Sigmoid colon (tissue), 7 donors: ENCODE measurements at places on chromosomes 3 and 15.

- H3K27ac ChIP-seq = no peak overlapping the region
- no peak for DNase-seq
- H3K4me3 ChIP-seq = no peak overlapping the region
- peaks cover 22% of the 10 kb centered on the region for H3K4me1 ChIP-seq
- peaks cover 22% of the 10 kb centered on the region for H3K36me3 ChIP-seq
Measured at GRCh38 chr15:99718421-99718820, 14.8 kb downstream of the LYSMD4 start.

GRCh38 chr15:66873856-66874255 lies 171.8 kb downstream of the SMAD6 start:
- H3K4me3 ChIP-seq = no peak overlapping the region
- no peaks in the 10 kb centered on the region for H3K36me3 ChIP-seq
- H3K27ac ChIP-seq = no peak overlapping the region
- peak; percentile 5 for DNase-seq
- peaks cover 4% of the 10 kb centered on the region for H3K4me1 ChIP-seq

DNA sequence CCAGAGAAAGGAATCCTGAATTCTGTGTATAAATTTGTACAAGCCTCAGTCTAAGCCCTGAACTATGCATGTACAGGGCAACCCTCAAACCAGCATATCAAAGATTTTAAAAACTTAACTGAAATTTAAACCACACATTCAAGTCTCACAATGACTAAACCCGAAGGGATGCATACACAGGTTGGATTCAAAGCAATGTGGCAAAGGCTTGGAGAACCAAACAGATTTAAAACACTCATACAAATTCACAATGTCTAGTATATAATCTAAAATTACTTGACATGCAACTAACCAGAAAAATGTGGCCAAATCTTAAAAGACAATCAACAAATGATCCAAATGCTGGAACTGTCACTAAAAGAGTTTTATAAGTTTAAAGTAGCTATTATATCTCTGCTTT lies 36.4 kb downstream of the CEP152 start:
- no peak overlapping the region for H3K27ac ChIP-seq
- H3K4me1 ChIP-seq = no peaks in the 10 kb centered on the region
- H3K36me3 ChIP-seq = no peaks in the 10 kb centered on the region
- no peak for DNase-seq
- no peak overlapping the region for H3K4me3 ChIP-seq

- H3K27me3 ChIP-seq = no peaks in the 10 kb centered on the region
- DNase-seq = no peak
- H3K4me3 ChIP-seq = no peak overlapping the region
- H3K36me3 ChIP-seq = no peaks in the 10 kb centered on the region
- H3K27ac ChIP-seq = no peak overlapping the region
Measured at GRCh38 chr3:23085261-23085660, 117.9 kb upstream of the UBE2E2 start.

GRCh38 chr3:64915778-64916177 lies 228.0 kb upstream of the ADAMTS9 start:
- H3K27ac ChIP-seq = peak overlapping the region; percentile 49
- no peaks in the 10 kb centered on the region for H3K27me3 ChIP-seq
- H3K36me3 ChIP-seq = no peaks in the 10 kb centered on the region
- no peaks in the 10 kb centered on the region for H3K4me1 ChIP-seq

DNA sequence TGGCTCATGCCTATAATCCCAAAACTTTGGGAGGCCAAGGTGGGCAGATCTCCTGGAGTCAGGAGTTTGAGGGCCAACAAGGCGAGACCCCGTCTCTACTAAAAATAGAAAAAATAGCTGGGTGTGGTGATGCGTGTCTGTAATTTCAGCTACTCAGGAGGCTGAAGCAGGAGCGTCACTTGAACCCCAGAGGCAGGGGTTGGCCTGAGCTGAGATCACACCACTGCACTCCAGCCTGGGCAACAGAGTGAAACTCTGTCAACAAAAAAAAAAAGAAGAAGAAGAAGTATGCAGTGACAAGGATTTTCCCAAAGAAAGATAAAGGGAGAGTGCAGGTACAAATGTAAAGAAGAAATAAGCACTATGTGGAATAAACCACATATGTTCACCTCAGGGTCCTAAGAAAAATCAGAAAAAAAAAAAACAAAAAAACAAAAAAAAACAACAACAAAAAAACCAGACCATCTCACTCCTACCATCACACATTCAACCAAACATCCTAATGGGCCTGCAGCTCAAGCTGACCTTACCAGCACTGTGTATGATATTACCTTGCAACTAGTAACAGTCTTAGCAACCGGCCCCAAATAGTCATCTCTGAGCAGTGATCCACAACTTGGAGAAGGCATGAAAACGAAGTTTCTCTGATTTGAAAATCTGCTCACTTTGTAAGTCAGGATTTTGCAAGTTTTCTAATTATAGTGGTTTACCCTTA lies 296.7 kb upstream of the PROK2 start:
- H3K36me3 ChIP-seq = no peaks in the 10 kb centered on the region
- no peak for DNase-seq
- no peak overlapping the region for H3K4me3 ChIP-seq
- H3K4me1 ChIP-seq = no peaks in the 10 kb centered on the region
- H3K27me3 ChIP-seq = no peaks in the 10 kb centered on the region

DNA sequence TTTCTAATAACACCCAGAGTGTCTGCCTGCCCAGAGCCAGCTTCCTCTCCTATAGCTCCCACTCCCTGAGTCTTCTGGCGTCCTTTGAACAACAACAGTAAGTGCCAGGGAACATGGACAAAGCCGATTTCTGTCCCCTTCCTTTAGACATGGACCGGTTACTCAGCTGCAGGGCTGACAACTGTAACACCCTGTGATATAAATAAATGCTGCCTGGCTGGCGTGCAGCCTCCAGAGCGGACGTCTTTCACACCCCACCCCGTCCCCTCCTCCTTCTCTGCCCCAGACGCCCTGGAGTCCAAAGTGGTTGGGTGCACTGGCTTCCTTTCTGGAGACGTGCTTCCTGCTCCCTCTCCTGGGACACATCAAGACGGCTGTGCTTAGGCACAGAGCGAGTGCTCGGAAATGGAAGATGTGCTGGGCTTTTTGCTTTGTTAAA lies 281.9 kb upstream of the LRRFIP2 start:
- H3K4me1 ChIP-seq = peaks cover 73% of the 10 kb centered on the region
- peak overlapping the region; percentile 75 for H3K27ac ChIP-seq
- no peaks in the 10 kb centered on the region for H3K27me3 ChIP-seq
- peak; percentile 93 for DNase-seq
- no peaks in the 10 kb centered on the region for H3K36me3 ChIP-seq

- DNase-seq = no peak
- no peaks in the 10 kb centered on the region for H3K27me3 ChIP-seq
- peaks cover 6% of the 10 kb centered on the region for H3K4me1 ChIP-seq
- H3K36me3 ChIP-seq = no peaks in the 10 kb centered on the region
- H3K4me3 ChIP-seq = no peak overlapping the region
- no peak overlapping the region for H3K27ac ChIP-seq
Measured at GRCh38 chr15:89756897-89757296, 5.8 kb upstream of the MESP1 start.

- H3K4me1 ChIP-seq = peaks cover 26% of the 10 kb centered on the region
- DNase-seq = no peak
- no peak overlapping the region for H3K27ac ChIP-seq
- H3K4me3 ChIP-seq = no peak overlapping the region
- no peaks in the 10 kb centered on the region for H3K36me3 ChIP-seq
- H3K27me3 ChIP-seq = no peaks in the 10 kb centered on the region
Measured at GRCh38 chr15:80496096-80496495, 91.9 kb downstream of the ARNT2 start.

DNA sequence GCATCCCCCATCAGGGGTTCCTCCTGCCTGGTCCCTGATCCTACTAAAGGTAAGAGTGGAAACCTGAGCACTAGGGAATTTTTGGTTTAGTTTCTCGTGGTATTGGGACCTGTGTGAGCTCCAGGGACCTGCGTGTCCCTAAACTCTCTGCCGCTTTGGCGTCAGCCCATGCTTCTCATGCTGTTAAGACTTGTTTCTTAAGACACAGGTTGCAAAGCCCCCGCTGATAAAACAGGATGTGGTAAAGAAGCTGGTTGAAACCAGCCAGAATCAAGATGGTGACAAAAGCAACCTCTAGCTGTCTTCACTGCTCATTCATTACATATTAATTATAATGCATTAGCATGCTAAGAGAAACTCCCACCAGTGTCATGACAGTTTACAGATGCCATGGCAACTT lies 64.6 kb downstream of the LYZL4 start:
- H3K27me3 ChIP-seq = no peaks in the 10 kb centered on the region
- DNase-seq = no peak
- no peaks in the 10 kb centered on the region for H3K4me1 ChIP-seq
- no peak overlapping the region for H3K27ac ChIP-seq
- no peaks in the 10 kb centered on the region for H3K36me3 ChIP-seq

- no peaks in the 10 kb centered on the region for H3K4me1 ChIP-seq
- H3K27ac ChIP-seq = no peak overlapping the region
- no peaks in the 10 kb centered on the region for H3K36me3 ChIP-seq
Measured at GRCh38 chr3:159548675-159549335, 439.8 kb upstream of the IL12A start.

GRCh38 chr15:50182219-50183013 lies 420 bp downstream of the SLC27A2 start:
- DNase-seq = no peak
- H3K4me3 ChIP-seq = peak overlapping the region; percentile 34
- peaks cover 27% of the 10 kb centered on the region for H3K27me3 ChIP-seq
- H3K4me1 ChIP-seq = peaks cover 10% of the 10 kb centered on the region

DNA sequence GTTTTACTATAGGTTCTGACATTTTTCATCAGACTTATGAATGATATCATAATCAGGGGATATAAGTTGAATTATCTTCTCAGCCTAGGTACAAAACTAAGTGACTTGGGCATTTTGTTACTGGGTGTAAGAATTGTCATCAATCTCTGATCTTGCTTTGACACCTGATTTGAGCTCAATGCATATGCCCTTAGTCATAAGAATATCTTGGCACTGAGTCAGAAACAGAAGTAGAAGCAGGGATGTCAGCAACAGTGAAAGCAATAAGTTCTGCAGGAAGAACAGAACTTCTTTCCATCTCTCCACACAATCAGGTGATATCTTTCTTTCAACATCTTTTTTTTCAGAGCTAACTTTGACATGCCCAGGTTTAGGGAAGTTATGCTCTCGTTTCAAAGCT lies 14.6 kb downstream of the SLITRK3 start:
- H3K4me3 ChIP-seq = no peak overlapping the region
- no peaks in the 10 kb centered on the region for H3K36me3 ChIP-seq
- H3K27me3 ChIP-seq = no peaks in the 10 kb centered on the region
- no peaks in the 10 kb centered on the region for H3K4me1 ChIP-seq
- H3K27ac ChIP-seq = no peak overlapping the region

GRCh38 chr3:102444101-102444500 lies 9.3 kb downstream of the ZPLD1 start:
- H3K4me1 ChIP-seq = no peaks in the 10 kb centered on the region
- H3K27me3 ChIP-seq = no peaks in the 10 kb centered on the region
- no peak for DNase-seq
- no peak overlapping the region for H3K4me3 ChIP-seq
- no peak overlapping the region for H3K27ac ChIP-seq
- H3K36me3 ChIP-seq = no peaks in the 10 kb centered on the region

GRCh38 chr15:34725556-34725955 lies 29.2 kb downstream of the GJD2 start:
- peaks cover 13% of the 10 kb centered on the region for H3K4me1 ChIP-seq
- no peak overlapping the region for H3K27ac ChIP-seq
- H3K27me3 ChIP-seq = no peaks in the 10 kb centered on the region
- DNase-seq = no peak

DNA sequence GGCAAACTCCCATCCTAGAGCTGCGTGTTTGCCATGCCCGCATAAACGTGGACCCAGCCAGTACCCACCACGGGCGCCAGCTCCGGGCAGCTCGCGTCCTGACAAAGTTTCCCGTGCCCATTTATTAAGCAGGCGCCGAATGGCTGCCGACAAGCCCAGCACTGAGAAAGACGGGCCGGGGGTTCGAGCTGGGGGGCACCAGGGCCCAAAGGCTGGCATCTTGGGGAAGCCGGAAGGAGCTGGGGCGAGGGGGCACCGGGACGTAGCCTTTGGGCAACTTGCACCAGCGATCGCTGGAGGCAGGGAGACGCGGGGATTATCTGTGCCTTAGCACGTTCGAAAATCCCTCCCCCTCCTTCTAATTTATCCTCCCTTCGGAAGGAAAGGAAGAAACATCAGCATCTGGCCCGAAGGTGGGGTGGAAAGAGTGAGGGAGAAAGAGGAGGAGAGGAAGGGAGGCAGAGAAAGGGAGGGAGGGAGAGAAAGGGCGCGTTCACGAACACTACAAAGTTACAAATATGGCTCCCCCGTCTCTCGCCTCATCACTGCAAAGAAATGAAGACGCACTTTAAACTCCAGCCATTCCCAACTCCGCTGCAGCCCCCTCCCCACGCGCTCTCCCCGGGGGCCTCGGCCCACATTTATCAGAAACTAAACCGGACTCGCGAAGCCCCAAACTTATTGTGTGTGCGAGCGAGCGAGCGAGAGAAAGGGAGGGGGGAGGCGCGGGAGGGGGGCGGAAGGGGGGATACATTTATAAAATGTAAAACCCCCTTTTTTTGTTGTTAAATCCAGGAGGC lies 1.0 kb downstream of the ANP32A start:
- no peaks in the 10 kb centered on the region for H3K36me3 ChIP-seq
- DNase-seq = peak; percentile 76
- peaks cover 35% of the 10 kb centered on the region for H3K4me1 ChIP-seq
- H3K4me3 ChIP-seq = peak overlapping the region; percentile 97

GRCh38 chr3:156488767-156489166 lies 66.2 kb downstream of the SSR3 start:
- DNase-seq = no peak
- H3K27ac ChIP-seq = no peak overlapping the region
- H3K27me3 ChIP-seq = no peaks in the 10 kb centered on the region
- H3K4me3 ChIP-seq = no peak overlapping the region
- peaks cover 26% of the 10 kb centered on the region for H3K4me1 ChIP-seq
- no peaks in the 10 kb centered on the region for H3K36me3 ChIP-seq

GRCh38 chr15:39543651-39544050 lies 37.2 kb upstream of the THBS1 start:
- DNase-seq = no peak
- no peaks in the 10 kb centered on the region for H3K27me3 ChIP-seq
- H3K4me1 ChIP-seq = peaks cover 14% of the 10 kb centered on the region
- H3K36me3 ChIP-seq = no peaks in the 10 kb centered on the region

- no peak overlapping the region for H3K27ac ChIP-seq
- DNase-seq = no peak
- H3K4me1 ChIP-seq = no peaks in the 10 kb centered on the region
- no peaks in the 10 kb centered on the region for H3K36me3 ChIP-seq
- H3K4me3 ChIP-seq = no peak overlapping the region
Measured at GRCh38 chr3:176633511-176633910, 563.8 kb downstream of the TBL1XR1 start.

- H3K27me3 ChIP-seq = no peaks in the 10 kb centered on the region
- no peak for DNase-seq
- peak overlapping the region; percentile 86 for H3K4me3 ChIP-seq
- H3K36me3 ChIP-seq = no peaks in the 10 kb centered on the region
- H3K27ac ChIP-seq = peak overlapping the region; percentile 85
- peaks cover 18% of the 10 kb centered on the region for H3K4me1 ChIP-seq
Measured at GRCh38 chr15:101250341-101250831, 1.5 kb downstream of the CHSY1 start.

DNA sequence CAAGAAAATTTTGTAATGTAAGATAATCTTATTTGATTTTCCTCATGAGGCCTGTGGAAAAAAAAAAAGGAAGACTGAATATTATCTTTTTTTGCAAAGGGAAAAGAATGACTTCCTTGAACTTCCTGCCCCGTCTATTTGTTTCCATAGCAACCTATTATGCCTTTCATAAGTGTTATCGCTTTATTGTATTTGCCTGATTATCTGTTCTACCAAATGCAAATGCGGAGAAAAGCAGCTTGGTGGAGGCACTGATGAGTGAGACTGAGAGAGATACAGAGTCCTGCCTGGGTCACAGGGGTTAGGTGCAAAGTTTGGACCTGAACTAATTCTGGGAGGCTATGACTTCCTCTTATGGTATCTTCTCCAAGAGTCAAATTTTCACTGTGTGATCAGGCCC lies 334.0 kb upstream of the KCNMB2 start:
- no peak for DNase-seq
- H3K4me1 ChIP-seq = peaks cover 11% of the 10 kb centered on the region
- no peak overlapping the region for H3K27ac ChIP-seq
- H3K4me3 ChIP-seq = no peak overlapping the region
- no peaks in the 10 kb centered on the region for H3K27me3 ChIP-seq
